ENCODE measurements at places on chromosomes 3 and 15.
A peak's percentile ranks its signal among the peaks of the same experiment; 100 is the strongest.

DNA sequence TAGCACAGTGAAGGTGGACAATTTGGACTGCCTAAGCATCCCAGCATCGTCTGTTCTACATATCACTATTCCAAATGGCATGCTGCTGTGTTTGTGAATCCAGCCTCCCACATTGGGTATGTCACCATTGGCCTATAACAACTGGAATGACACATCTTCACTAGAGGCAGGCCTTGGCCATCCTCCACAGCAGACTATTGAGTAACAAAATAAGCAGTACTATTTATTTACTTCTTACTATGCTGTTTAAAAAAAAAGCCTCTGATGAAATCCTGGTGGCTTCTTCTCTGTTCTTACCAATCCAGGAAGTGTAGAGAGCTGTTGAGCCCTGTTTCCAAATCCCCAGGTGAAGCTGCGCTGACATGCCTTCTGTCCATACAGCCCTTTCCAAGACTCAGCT is 30.6 kb upstream of the CERS3 start:
- DNase-seq = no peak

GRCh38 chr15:58590926-58591325 is 158.6 kb downstream of the ADAM10 start:
- no peak for DNase-seq

DNA sequence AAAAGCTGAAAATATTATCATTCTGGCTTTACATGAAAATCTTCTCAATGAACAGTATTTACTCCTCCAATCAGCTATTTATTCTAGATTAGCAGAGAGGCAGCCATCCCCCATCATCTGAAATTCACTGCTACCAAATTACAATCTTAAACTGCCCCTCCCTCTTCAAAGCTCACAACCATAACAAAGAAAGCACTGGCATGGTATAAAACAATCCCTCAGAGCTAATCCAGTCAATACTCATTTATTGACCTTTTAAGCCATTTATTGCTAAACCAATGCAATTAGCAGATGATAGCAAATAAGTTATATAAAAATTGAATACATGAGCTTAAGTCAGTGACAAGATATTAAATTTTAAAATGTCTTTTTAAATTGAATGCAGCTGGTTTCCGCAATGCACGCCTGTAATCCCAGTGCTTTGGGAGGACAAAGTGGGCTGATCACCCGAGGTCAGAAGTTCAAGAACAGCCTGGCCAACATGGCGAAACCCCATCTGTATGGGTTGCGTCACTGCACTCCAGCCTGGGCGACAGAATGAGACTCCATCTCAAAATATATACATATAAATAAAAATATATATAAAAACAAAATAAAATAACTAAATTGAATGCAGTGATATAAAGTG is 12.1 kb downstream of the SLC4A7 start:
- DNase-seq = no peak

DNA sequence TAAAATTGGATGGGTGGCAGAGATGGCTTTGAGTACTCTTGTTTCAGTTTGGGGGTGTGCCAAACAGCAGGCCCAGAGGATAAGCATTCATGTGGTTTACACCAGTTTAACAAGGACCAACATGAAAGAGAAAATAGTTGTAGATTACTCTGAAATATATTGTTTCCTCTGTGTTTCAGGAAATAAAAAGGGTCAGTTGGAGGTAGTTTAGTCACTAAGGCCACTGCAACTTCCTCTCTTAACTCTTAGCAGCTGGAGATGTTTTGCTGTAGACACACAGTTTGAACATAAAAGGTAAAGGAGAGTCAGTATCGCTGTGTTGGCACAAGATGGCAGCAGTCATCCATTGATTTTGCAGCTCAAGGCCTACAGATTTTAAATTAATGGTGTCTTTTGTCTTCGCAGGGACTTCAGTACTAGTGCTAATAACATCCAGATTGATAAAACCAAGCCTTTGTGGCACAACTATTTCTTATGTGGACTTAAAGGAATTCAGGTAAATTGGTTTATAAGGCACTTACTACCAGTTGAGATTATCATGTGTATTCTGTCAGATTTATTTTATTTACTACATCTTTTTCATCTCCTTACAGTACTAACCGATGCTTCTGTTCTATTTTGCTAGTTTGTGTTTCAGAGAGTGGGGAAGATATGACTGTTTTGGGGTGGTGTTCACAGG is 65.5 kb downstream of the GALK2 start:
- peak; percentile 72 for DNase-seq

GRCh38 chr15:92226020-92226612 is 167.6 kb upstream of the ST8SIA2 start:
- DNase-seq = peak; percentile 5

DNA sequence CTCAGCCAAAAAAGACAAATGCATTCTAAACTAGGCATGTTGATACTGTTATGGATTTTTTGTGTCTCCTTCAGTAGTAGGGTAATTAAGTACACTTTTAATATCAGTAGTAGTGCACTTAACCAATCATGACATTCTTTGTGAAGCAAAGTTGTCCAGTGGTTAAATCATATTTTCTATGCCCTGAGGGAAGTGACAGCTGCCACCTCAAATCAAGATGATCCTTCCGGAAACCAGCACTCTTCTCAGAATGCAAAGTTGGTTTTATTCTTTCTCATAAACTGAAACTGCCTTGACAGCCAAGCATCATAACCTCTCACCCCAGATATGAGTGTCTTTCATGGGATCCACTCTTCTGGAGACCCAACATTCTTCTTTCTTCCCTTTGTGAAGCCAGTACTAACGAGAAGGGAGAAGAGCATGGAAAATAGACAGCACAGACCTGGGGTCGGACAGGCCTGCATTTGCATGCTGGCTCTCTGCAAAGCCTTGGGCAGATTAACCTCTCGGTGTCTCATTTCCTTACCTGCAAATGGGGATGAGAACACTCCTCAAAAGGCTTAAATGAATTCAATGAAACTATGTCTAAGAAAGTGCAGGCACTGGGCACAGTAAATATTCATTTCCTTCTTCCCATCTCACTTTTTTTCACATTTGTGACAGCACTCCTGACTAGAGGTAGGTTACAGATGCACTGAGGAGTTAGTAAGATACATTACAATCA is 13.2 kb downstream of the AAGAB start:
- peak; percentile 88 for DNase-seq

- no peak for DNase-seq
These were observed 247.7 kb downstream of the VGLL3 start for GRCh38 chr3:86743233-86743632.

DNA sequence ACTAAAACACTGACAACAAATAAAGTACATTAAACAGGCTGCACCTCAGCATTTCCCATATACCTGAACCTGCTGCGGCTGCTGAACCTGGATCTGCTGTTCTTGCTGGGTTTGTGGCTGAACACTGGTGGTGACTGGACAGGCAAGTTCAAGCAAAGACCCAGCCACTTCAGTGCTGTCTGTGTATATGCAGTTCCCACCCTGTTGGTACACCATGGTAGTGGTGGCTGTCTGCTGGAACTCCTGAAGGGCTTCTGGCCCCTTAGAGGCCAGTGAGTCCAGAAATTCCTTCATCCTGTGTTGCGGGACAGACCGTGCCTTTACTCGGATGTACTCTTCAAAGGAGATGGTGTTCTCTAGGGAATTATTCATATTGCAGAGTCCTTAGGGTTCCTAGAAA is 17.2 kb downstream of the QRICH1 start:
- no peak for DNase-seq

DNA sequence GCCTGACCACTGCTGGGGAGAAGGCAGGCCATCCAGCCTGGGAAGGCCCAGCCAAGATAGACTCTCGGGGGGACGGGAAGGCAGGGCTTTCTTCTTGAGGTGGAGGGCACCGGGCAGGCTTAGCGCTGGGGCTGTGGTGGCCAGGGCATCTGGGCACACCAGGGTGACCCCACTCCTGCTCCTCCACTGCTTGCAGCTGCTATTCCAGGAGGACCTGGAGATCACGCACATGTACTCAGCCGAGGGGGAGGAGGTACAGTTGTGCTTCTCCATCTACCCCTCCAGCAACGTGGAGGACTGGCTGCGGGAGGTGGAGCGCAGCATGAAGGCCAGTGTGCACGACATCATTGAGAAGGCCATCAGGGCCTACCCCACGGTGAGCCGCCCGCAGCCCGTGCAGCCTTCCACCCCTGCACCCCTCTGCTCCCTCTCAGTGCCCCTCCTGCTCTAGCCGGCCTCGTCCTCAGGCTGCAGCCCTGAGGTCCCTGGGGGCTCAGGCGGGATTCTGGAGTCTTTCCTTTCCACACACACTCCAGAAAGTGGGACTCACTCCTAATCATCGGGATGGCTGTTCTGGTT is 42.3 kb downstream of the DNAH1 start:
- no peak for DNase-seq

DNA sequence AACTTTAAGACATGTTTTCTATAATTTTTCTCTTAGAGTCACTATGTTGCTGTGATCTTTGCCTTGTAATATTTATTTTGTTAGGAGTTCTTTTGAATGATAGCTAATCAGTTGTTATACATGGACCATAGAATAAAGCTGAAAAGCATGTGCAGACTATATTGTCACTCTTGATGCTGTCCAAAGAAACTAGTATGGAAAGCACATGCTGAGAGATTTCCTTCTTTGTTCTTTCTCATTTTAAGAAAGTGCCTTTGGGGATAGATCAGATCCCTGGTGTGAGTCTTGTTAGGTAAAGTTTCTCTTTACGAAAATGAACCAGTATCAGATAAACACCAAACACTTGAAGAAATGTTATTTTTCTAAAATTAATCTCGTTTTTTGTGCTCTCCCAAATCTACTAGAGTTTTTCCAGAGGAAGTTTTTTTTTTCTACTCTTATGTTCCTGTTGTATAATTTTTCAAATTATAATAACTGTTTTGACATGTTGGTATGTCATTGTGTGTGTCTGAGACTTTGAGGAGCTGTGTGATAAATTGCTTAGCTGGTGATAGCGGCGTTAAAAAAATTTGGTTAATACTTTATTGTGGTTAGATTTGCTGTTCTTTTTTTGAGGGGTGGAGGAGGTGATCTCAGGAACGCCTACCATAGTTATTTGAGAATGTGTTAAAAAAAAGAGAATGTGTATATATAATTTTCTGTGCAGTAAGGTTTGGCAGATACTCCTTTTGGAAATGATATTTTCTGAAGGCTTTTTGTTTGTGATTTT is 2.2 kb downstream of the PIAS1 start:
- no peak for DNase-seq

GRCh38 chr3:127371334-127371733 is 83.5 kb upstream of the PRR20G start:
- DNase-seq = no peak

GRCh38 chr3:54123003-54123775 is 837 bp downstream of the CACNA2D3 start:
- no peak for DNase-seq

DNA sequence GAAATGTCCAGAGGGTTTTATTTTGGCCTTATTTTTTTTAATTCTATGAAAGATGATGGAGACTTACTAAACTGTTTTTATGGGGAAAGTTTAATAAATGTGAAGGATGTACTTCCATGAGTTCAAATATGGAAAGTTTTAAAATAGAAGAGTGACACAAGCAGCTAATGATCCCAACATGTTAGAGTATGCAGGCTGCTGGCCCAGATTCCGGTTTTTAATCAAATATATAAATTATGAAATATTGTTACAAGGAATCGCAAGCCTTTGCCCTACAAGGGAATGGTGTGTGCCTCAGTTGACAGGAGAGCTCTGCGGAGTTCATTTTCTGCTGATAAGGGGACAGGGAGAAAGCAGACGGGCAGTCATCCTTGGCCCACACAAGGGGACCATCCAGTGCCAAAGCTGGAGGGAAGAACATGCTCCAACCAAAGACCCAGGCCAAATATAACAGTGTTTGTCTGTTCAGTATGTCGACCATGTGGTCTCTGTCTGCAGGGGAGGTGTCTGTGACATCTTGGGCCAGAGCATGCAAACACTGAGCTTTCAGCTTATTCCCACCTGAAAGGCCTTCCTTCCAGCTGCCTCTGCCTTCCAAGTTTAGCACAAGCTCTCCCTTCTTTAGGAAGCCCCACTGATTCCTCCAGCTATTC is 69.8 kb downstream of the SSUH2 start:
- DNase-seq = no peak

GRCh38 chr3:4758957-4759656 is 220.1 kb upstream of the BHLHE40 start:
- DNase-seq = no peak

DNA sequence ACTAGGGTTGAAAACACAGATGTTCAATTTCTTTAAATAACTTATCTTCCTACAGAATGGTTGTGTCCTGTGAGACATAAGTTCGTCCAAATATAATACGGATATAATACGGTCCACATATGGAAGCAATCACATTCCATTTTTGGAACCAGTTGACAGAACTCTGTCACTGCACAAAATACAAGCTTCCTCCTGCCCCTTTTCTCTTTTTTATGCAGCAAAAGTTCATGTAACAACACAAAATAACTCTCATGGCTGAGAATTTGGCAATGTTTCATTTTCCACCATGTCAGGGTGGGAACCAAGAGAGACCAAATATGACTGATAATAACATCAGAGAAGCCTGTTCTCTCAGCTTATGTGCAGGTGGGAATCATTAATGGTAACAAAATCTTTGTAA is 158.1 kb upstream of the ZNF385D start:
- DNase-seq = no peak

GRCh38 chr3:27224197-27224596 is 145.0 kb downstream of the NEK10 start:
- DNase-seq = no peak

DNA sequence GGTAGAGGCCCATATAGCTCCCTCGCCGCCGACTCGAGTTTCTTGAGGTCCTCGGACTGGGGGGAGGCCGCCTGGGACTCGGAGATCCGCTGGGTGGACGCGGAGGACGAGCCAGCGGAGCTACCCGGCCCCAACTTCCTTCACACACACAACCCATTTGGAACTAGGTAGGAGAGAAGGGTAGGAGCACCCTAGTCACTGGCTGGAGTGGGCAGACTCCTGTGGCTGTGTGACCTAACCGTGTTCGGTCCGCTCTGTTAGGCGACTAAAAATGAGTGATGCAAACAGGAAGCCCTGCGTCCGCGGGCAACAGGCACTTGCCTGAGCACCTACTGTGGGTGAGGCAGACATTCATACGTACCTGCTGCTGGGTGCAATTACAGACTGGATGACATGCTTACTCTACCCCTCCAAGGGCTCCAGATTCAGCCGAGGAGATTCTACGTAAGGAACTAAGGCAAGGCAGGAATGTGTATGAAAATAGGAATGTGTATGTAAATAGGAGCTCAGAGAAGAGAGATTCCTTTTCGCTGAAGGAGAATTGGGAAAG is 4.6 kb upstream of the SIN3A start:
- peak; percentile 70 for DNase-seq

- no peak for DNase-seq
These were observed 62.5 kb downstream of the TRIM69 start for GRCh38 chr15:44798826-44799225.

All from activated CD4-positive, alpha-beta T cell treated with anti-CD3 and anti-CD28 coated beads, Interleukin-2, Interleukin-6, amounts not matched to agents 100 ng/mL and 50 ng/mL, durations not matched to agents 16 hours and 8 hours (primary cell).